Activated naive CD8-positive, alpha-beta T cell treated with anti-CD3 and anti-CD28 coated beads for 36 hours (primary cell): ENCODE measurements at places on chromosomes 13 and 19. TPM values are rescaled to one million over a fixed set of nuclear protein-coding genes. Genes with fewer than 3 reads are reported as not detected.

The TLE2 gene
- 1.4 TPM for total RNA-seq

The RAVER1 gene
- total RNA-seq: 103 TPM

The MYCBP2 gene
- 94.2 TPM for total RNA-seq

The ZNF534 gene
- not detected for total RNA-seq

The PCDH20 gene
- total RNA-seq: not detected

The GARIN5A gene
- total RNA-seq: 0.90 TPM

The ZNF600 gene
- 13.5 TPM for total RNA-seq

The CRB3 gene
- 2.5 TPM for total RNA-seq

The KLF5 gene
- 2.9 TPM for total RNA-seq

The CEACAM16 gene
- total RNA-seq: not detected

The PRR12 gene
- 16.0 TPM for total RNA-seq

The ZNF723 gene
- not detected for total RNA-seq

The ZNF813 gene
- 8.6 TPM for total RNA-seq

The KLK12 gene
- not detected for total RNA-seq

The NANOS3 gene
- total RNA-seq: 0.70 TPM

The GAPDHS gene
- total RNA-seq: not detected

The ADAT3 gene
- 5.7 TPM for total RNA-seq

The APC2 gene
- 0.26 TPM for total RNA-seq

The ETV2 gene
- 1.5 TPM for total RNA-seq

The DMKN gene
- 1.5 TPM for total RNA-seq

The LILRA1 gene
- total RNA-seq: not detected

The IFNL1 gene
- not detected for total RNA-seq

The KANK3 gene
- total RNA-seq: 0.47 TPM

The NOTCH3 gene
- not detected for total RNA-seq

The NR1H2 gene
- 49.6 TPM for total RNA-seq

The ADGRL1 gene
- 9.5 TPM for total RNA-seq

The TJP3 gene
- 0.39 TPM for total RNA-seq

The PRODH2 gene
- not detected for total RNA-seq
